ENCODE measurements at places on chromosomes 5 and 9.

DNA sequence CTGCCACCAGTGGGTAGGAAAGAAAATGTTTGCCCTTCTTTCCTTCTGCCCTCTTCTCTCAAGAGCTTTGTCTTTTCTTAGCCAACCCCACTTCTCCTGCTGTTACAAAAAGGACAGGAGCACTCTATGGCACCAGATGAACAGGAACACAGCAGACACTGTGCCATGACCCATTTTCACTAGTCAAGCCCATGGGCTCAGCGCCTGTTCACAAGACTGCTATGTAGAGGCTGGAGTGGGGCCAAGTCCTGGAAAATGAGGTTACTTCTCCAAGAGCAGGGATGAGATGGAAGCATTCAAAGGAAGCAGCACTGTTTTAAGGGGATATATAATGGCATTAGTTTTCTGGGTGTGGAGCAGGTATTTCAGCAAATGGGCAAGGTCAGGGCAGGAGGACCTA is 46.8 kb upstream of the GRAMD2B start:
- no peak for DNase-seq

DNA sequence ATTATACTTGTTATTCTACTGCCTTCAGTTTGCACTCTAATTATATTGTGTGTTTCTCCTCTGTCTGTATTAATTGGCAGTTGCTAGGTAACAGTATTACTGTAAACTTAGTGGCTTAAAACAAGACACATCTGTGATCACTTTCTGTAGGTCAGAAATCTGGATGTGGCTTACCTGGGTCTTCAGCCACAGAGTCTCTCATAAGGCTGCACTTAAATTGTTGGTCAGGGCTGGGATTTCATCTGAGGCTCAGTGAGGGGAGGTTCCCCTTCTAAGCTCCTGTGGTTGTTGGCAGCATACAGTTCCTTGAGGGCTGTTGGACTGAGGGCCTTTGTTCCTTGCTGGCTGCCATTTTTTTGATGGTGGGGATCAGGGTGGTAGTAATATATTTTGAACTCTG is 68.8 kb downstream of the SLC44A1 start:
- DNase-seq = no peak

DNA sequence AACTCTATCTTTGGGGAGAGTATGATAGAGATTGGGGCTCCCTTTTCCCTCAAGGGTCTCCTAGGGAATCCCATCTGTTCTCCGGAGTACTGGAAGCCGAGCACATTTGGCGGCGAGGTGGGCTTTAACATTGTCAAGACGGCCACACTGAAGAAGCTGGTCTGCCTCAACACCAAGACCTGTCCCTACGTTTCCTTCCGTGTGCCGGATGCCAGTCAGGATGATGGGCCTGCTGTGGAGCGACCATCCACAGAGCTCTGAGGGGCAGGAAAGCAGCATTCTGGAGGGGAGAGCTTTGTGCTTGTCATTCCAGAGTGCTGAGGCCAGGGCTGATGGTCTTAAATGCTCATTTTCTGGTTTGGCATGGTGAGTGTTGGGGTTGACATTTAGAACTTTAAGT is 21.5 kb downstream of the PTGS1 start:
- no peak for DNase-seq

- no peak for DNase-seq
These were observed 24.7 kb downstream of the NXNL2 start for GRCh38 chr9:88559661-88560060.

DNA sequence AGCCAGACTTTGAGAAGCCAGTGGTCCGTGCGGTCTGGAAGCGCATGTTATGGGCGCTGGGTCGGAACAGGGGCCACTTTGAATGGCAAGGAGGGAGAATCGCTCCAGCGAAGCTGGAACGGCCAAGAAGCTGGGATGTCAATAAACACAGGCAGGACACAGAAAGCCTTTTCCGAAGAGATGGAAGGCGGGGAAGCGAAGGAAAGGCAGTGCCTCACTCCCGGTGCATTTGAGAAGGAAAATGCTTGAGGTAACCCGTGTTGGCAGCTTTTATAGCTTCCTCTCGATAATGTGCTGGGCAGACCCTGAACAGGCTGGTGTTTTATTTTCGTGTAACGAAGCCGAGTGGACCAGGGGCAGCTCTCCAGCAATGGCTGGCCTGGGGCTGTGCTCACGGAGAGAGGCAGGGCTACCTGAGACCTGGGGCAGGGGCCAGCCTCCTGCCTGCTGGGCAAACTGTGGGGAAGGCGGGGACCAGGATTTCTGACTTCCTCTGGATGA is 84.2 kb upstream of the SPRY4 start:
- DNase-seq = no peak
